ENCODE measurements at places on chromosomes 16 and 17.

- DNase-seq, result no peak
Observed at GRCh38 chr17:77126519-77126918, 14.2 kb upstream of the SEC14L1 start.

GRCh38 chr17:55155856-55156560 lies 108.8 kb upstream of the HLF start:
- no peak for DNase-seq

GRCh38 chr17:31738067-31738466 lies 121.0 kb downstream of the COPRS start:
- no peak for DNase-seq

- no peak for DNase-seq
Observed at GRCh38 chr17:79272666-79273219, 198.1 kb downstream of the ENGASE start.

DNA sequence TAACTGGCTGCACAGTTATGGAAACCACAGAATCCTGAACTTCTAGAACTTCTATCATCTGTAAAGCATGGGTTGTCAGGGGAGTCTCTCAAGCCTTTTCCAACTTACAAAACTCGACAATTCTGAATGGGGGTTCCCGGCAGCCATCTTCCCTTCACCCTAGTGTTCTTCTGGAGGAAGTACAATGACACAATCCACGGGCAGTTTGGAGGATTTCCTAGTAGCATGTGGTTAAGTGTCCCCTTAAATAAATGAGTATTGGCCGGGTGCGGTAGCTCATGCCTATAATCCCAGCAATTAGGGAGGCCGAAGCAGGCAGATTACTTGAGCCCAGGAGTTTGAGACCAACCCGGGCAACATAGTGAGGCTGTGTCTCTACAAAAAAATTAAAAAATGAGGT lies 2.1 kb downstream of the SLC16A6 start:
- DNase-seq, result no peak
